ENCODE measurements at places on chromosomes 2 and 18.

- DNase-seq: no peak
Observed at GRCh38 chr2:177275743-177276055, 11.2 kb upstream of the NFE2L2 start.

- no peak for DNase-seq
Observed at GRCh38 chr2:238905644-238906043, 57.8 kb downstream of the TWIST2 start.

- DNase-seq: no peak
Observed at GRCh38 chr2:49248506-49248905, 94.2 kb upstream of the FSHR start.

DNA sequence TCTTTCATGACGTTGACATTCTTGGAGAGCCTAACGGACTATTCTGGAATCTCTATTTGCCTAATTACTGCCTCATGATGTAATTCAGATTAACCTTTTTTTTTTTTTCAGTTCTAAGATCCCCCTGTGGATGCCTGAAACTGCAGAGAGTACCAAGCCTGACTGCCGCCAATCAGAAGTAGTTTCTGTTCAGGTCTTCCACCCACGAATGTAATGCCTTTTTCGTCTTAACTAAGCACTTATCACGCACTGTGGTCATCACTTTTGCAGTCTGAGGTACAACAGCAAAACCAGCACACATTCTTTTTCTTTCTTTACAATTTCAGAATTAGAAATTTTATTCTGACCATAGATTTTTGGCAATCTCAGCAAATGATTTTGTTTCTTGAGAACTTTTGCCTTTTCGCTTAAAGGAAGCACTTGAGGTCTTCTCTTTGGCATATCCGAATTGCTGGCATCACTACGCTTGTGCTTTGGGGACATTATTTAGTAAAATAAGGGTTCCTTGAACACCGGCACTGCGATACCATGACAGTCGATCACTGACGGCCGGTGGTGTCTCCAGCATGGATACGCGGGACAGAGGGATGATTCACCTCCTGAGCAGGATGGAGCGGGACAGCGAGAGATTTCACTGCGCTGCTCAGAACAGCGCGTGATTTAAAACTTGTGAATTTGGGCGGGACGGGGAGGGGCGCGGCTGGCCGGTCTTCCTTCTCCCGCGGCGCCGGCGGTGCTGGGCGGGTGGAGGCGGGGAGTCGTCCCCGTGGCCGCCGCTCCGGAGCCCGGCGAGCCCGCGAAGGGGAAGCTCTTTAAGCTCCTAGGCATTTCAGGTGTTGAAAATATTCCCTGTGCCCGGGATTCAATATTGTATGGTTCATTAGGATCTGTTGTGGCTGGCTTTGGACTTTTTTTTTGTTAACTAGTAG, 32.0 kb upstream of the GPR55 start:
- DNase-seq: no peak

GRCh38 chr2:119440501-119440870, 8.8 kb downstream of the TMEM37 start:
- no peak for DNase-seq

- DNase-seq: no peak
Observed at GRCh38 chr2:24937236-24937635, 17.2 kb upstream of the ADCY3 start.

GRCh38 chr2:45935791-45936622, 284.5 kb downstream of the PRKCE start:
- peak; percentile 73 for DNase-seq

- no peak for DNase-seq
Observed at GRCh38 chr2:143719406-143719805, 590.2 kb downstream of the ARHGAP15 start.

- no peak for DNase-seq
Observed at GRCh38 chr2:236090027-236090382, 78.2 kb downstream of the GBX2 start.

- DNase-seq: no peak
Observed at GRCh38 chr2:2641541-2642410, 310.7 kb upstream of the MYT1L start.

- no peak for DNase-seq
Observed at GRCh38 chr2:146986161-146986560, 858.7 kb upstream of the ACVR2A start.

DNA sequence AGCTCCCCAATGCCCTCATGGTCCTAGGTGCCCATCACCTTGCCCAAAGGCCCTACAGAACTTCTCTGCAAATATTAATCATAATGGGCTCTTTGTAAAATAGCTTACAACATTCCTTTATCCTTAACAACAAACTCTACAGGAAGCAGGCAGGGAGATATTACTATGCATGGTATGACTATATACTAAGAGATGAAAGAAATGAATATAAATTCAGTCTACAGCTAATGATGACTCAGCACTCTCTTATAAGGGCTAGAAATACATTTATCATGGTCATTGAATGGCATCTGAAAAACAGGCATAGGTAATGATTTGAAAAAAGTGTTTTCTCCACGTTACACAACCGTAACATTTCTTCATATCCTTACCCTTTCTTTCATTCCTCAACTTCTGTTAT, 254.8 kb upstream of the DSEL start:
- DNase-seq: no peak

- DNase-seq: no peak
Observed at GRCh38 chr2:119231975-119232665, 8.5 kb downstream of the STEAP3 start.

- peak; percentile 61 for DNase-seq
Observed at GRCh38 chr2:235055891-235056516, 104.2 kb downstream of the SH3BP4 start.

DNA sequence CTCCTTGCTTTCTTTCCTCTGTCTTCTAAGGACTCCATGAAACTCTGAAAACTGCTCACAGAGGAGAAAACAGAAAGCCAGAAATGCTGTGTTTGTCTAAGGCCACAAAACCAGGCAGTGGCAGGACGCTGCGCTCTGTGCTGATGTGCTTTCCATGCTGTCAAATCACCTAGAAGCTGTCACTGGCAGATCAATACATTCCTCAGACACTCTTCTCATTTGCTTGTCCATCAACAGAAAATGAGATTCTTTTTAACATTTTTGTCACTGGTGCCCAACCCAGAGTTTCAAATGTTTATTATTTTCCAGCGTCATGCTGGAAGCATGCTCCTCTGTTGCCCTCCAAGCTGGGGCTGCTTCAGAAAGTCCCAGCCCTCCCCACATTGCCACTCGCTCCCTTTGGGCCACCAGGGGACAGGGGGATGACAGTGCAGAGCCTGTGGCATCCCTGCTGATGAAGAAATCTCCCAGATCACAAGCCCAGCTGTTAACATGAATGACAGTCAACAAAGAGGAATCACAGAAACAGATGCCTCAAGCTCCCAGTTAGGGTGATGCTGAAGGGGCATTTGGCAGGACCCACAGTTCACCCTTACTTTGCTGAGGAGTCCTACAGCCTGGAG, 117.5 kb upstream of the MEIS1 start:
- DNase-seq: no peak

GRCh38 chr2:141931797-141932196, 199.0 kb downstream of the LRP1B start:
- no peak for DNase-seq

- no peak for DNase-seq
Observed at GRCh38 chr2:25833566-25833965, 44.7 kb downstream of the ASXL2 start.

DNA sequence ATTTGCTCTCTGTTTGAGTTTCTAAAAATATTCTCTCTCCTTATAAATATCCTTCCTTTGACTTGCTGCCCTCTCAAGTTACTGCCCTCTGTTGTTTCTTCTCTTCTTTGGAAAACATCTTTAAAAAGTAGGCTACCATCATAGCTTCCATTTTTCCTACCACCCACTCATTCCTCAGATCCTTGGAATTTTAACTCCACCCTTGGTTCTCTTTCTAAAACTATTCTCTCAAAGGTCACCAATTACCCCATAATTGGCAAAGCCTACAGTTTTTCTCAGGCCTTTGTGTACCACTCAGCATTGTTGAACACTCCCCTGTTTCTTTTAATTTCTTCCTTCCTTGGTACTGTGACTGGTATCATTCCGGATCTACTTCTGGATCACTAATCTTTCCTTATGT, 43.0 kb upstream of the ITGAV start:
- no peak for DNase-seq

Data from NCI-H1694 treated with DMSO at 0.1 percent for 48 hours (cell line).